ENCODE measurements at places on chromosomes 13 and 19.

- peak; percentile 55 for DNase-seq
Observed at GRCh38 chr13:112968910-112969691, at the start of gene MCF2L. Gene MCF2L (plus strand): TSS chr13:112969214. CDS start chr13:112969380, 166 bp downstream.

DNA sequence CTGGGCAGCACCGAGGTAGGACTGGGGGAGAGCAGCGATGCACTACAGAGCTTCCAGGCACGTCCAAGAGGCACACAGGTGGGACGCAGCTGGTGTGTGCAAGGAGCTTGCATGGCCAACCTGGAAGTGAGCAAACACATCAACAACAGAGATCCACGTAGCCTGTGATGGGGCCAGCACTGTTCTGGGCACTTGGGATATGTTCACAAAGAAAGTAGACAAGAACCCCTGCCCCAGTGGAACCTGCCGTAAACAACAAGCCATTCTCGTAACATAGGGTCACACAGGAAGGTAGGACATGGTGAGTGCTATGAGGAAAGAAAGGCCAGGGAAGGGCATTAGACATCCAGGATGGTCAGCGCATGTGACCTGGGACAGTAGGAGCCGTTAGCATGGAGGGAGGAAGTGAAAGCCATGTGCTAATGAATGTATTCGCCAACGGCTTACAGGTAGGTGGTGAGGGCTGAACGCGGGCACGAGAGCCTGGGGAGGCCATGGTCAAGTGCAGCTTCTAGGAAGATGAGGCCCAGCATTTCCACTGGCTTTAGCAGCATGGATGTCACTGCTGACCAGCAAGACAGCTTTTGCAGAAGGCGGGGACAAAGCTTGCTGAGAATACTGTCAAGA lies 105.5 kb downstream of the TEX26 start:
- DNase-seq: no peak

DNA sequence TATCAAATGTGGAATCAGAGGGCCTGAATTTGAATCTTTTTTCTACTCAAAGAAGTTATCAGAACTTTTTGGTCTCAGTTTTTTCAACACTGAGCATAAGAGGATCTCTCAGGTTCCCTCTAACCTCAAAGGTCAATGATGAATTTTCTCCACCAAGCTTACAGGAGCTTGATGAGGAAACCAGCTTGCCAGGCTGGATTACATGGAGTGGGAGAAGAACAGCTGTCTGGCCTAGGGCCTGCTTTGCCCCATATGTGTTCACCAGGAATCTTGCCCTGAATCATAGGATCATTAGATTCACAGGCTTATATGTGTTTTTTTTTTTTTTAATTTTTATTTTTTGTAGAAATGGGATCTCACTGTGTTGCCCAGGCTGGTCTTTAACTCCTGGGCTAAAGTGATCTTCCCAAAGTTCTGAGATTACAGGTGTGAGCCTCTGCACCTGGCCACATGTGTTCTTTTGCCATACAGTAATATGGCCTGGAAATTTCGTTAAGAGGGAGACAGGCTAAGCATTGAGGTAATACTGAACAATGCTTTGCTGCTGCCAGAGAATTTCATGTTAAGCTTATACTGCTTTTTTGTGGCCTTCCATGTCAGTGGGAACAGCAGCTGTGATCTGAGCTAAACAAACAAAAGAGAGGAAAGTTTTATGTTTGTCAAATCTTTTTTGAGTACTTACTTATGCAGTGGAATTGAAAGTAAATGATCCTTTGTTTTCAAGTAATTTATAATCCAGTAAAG lies 110.6 kb downstream of the DNAJC3 start:
- DNase-seq: no peak

GRCh38 chr13:67829641-67830040 lies 599.5 kb upstream of the PCDH9 start:
- DNase-seq: no peak

GRCh38 chr19:5778402-5778801 lies 6.1 kb downstream of the PRR22 start:
- no peak for DNase-seq

DNA sequence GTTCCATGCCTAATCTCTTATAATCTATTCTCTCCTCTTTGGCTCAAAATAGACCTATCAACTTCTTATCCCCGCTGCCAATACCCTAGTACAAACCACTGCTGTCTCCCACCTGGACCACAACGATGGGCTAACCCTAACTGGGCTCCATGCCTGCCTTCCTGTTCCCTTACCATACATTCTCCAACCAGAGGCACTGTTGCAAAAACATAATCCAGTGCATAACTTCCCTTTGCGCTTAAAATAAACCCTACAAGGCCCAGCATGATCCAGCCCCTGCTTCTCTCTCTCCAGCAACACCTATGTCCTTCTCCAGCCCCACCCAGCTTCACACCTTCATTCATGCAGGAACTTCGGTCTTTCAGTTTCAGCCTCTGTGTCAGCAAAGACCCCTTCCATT lies 27.4 kb upstream of the CEBPA start:
- no peak for DNase-seq

DNA sequence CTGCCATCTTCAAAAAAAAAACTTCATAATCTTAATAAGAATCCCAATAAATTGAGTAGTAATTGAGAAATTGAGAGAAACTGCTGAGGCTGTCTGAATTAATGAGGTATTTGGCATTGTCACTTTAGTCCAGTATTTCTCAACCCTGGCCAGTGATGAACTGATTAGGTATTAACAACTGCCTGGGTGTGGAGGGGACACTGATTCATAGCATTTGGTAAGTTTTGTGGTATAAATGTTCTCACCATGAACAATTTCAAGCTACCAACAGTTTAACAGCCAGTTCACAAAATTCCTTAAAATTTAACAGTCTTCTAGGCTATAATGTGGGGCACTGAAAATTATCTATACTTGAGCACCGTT lies 18.3 kb downstream of the GPC6 start:
- no peak for DNase-seq

DNA sequence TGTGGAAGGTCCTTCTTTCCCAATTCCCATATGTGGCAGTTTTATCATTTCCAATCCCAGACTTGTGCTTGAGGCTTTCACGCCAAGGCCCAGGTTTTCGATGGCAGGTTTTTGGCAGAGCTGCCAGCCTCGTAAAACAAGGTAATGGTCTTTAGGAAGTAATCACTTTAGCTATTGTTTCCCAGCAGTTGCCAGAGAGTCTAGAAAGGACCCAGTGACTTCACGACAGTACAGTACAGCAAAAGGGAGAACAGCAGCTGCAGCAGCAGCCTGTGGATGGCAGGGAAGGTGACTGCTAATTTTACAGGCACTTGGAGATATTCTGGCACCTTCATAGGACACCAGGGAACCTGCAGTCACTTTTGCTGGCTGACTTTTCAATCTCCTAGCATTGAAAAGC lies 291.6 kb upstream of the MAB21L1 start:
- DNase-seq: no peak

DNA sequence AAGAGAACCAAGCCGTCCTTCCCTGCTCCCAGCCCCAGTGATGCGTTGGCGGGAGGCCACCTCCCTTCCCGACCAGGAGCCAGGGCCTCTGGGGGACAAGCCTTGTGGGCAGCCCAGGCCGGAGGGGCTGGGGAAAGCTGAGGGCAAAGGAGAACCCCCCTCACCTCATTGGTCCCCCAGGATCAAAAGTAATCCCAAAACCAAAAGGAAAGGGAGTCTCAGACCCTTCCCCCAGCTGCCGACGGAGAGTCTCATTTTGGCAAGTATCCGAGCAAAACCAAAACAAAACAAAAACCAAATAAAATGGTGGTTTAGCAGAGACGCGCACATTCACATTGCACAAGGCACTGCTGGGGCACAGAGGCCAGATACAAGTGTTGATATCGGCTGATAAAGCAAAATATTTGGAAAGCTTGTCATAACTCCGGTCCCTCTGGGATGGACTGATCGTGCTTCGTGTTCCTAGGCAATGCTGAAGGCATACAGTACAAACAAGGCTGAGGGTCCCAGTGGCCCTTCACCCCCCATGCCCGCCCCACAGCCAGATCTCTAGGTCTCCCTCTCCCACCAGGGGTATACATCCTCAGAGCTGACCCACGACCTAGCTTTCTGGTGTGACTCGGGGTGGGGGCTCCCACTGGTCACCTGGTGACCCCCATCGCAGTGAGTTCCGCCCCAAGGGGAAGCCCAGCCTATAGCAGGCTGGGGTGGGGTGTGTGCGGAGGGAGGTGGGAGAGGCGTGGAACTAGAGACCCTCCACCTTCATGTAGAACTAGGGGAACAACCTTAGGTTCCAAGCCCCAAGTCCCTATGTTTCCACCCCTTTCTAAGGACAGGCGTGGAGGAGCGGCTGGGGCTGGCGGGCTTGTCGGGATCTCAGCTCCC lies 2.1 kb downstream of the CEBPA start:
- no peak for DNase-seq

DNA sequence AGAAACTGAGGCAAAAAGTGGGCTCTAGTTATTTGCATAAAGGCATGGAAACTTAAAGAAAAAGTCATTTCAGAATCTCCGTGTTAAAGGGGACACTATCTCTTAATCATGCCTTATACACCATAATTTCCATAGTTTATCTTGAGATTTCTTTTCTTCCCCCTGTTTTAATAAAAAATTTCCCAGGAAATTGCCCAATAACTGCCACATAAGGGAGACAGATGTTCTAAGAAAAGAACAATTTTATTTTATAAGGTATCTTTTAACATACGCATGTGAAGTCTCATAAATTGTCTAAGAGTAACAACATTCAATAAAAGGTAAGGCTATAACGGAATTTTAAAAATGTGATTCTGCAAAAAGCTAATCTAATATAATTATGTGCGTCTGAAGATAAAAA lies 371.3 kb downstream of the IRS2 start:
- no peak for DNase-seq

- no peak for DNase-seq
Observed at GRCh38 chr19:484494-484893, 11.8 kb upstream of the MADCAM1 start.

GRCh38 chr19:30669329-30670010 lies 297.3 kb downstream of the ZNF536 start:
- DNase-seq: peak; percentile 63

DNA sequence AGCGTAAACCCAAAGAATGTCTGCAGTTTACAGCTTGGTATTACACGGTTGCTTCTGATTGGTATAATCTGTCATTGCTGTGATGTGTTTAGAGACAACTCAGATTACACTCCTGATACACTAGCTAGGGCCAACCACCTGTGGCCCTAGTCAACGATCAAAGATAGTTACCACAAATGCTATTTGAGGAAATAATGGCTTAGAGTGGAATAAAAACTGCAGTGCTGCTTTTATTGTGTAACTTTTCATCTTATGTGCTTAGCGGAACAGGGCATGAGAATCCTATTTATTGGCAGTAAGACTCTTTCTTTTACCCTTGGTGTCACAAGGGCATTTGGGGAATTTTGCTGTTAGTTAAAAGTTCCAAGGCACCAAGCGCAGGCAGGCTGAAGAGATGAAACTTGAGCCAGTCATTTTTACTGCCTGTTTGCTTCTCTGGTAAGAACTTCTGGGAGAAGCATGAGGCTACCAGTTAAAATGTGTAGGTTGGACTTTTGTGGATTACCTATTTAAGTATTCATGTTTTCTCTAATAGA lies 363.3 kb downstream of the KCNRG start:
- no peak for DNase-seq

GRCh38 chr19:7611541-7612279 lies 16.0 kb downstream of the CAMSAP3 start:
- no peak for DNase-seq

GRCh38 chr13:84954636-84955035 lies 844.6 kb downstream of the SLITRK6 start:
- no peak for DNase-seq
